ENCODE measurements at places on chromosomes 7 and 10.

- DNase-seq, result no peak
Measured at GRCh38 chr7:38870147-38870546, 38.8 kb downstream of the VPS41 start.

GRCh38 chr10:63429281-63429680 lies 36.5 kb downstream of the JMJD1C start:
- no peak for DNase-seq

- no peak for DNase-seq
Measured at GRCh38 chr10:83765731-83766130, 373.6 kb upstream of the GHITM start.

GRCh38 chr7:105017657-105018365 lies 3.8 kb downstream of the KMT2E start:
- no peak for DNase-seq

- no peak for DNase-seq
Measured at GRCh38 chr7:31121601-31122000, 69.5 kb downstream of the ADCYAP1R1 start.

- no peak for DNase-seq
Measured at GRCh38 chr10:97858001-97858439, 8.4 kb downstream of the GOLGA7B start.

DNA sequence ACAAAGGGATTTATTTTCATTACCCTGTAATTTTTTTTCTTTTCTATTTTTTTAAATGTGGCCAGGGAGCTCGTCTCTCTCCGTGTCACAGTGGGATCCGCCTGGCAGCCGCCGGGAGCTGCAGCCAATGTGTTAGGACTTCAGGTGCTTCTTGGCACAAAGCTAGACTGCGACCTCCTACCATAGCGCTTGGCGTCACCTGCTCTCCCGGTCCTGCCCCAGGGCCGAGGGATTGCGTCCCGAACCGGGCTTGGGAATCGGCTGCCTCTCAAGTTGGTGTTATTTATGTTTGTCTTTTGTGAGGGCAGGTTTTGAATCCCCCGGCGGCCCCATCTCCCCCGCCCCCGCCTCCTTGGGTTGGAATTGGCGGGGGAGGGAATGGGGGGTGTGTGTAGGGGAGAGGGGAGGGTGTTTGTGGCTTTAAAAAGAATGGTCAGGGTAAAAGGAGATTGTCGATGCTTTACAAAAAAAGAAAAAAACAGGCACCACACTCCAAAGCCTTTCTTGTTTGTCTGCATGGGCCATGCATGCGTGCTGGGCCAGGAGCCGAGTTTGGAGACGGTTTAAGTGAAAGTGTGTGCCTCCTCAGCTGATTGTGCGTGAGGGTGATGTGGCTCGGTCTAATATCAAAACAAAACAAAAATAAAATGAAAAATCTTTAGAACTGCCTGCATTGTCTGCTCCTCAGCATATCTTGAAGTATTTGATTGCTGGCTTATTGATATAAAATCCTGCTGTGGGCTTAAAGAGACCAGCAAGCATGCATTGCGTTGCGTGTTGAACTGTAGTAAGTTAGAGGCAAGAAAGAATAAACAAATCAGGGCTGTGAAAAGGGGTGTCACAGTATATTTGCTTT lies 1.2 kb downstream of the PPP1R9A start:
- DNase-seq, result no peak

DNA sequence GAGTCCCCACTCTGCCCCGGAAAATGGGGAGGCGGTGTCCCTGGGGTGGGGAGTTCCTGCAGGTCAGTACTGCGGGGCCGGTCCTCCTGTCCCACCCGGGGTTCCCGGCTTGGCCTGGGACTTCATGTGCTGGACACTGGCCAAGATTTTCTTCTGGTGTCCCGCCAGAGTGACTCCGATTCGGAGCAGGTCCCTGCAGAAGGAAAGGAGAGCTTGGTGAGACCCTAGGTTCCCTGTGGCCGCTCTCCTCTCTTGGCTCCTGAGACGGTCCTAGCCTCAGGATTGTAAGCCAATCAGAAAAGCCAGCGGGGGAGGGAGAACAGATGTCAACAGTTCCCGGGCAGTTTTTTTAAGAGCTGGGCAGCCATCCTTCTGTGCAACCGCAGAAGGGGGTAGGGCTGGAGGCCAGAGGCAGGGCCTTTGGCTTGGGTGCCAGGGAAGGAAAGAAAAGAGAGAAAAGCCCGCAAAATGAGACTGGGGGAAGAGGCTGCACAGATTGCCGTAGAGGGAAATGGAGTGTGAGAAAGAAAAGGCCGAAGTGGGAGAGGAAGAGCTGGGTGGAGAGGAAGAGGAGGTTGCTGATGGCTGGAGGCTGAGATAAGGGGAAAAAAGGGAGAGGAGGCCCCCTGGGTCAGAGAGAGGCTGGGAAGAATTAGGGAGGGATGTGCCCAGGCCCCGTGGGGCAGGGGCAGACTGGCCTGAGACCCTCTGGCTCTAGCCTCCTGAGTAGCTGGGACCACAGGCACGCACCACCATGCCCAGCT lies 23.7 kb downstream of the EPHB4 start:
- DNase-seq, result no peak

- no peak for DNase-seq
Measured at GRCh38 chr7:28685242-28685643, 272.9 kb downstream of the TRIL start.

DNA sequence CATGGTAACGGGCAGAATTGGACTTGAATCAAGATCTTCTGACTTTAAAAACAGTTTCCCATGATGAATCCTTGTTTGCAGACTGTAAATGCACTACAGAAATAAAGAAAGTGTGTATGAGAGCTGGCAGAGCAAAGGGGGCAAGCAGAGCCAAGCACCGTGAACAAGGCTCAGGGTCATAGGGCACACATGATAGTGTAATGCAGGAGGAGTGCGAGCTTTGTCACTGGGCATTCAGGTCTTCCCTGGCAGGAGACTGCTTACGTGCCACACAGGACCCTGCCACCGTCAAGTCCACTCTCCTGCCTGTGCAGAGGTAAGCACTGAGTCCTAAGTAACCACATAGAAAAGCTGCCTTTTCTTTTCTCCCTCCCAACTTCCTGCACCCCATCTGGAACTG lies 93.1 kb upstream of the NPVF start:
- DNase-seq, result no peak

GRCh38 chr10:3217301-3217700 lies 44.7 kb upstream of the PITRM1 start:
- DNase-seq, result no peak

DNA sequence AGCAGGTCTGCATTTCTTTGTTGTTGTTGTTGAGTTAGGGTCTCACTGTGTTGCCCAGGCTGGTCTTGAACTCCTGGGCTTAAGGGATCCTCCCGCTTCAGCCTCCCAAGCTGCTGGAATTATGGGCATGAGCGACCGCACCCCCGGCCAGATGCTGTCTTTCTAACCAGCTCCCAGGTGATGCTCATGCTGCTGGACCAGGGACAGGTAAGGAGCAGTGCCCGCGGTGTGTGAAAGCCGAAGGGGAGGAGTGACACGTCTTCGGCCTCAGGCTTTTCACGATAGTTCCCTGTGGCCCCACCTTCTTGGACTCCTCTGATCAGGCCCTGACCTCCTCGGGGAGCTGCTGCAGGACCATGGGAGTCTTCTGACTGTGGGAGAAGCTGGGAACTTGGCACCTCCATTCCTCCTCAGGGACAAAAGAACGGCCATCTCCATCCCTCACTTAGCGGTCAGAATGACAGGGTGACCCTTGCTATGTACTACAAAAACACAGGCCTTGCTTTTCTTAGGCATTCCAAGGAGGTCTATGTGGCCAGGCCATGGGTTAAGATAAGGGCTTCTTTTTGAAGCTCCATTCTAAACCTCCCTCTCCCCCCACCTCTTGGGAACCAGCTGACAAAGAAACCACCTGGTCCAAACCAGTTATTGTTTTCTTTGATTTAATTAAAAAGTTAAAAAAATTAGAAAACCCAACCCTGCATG lies 5.5 kb downstream of the SFRP5 start:
- no peak for DNase-seq

GRCh38 chr7:19973581-19973980 lies 200.2 kb upstream of the TMEM196 start:
- DNase-seq, result no peak

DNA sequence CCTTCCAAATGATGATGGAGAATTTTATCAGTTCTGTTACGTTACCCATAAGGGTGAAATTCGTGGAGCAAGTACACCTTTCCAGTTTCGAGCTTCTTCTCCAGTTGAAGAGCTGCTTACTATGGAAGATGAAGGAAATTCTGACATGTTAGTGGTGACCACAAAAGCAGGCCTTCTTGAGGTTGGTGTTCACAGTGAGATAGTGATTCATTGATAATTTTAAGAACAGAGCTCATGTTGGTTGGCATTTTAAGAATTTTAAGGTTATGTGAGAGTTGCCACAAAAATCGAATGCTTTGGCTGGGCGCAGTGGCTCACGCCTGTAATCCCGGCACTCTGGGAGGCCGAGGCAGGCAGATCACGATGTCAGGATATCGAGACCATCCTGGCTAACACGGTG lies 25.9 kb downstream of the TAX1BP1 start:
- DNase-seq, result no peak

DNA sequence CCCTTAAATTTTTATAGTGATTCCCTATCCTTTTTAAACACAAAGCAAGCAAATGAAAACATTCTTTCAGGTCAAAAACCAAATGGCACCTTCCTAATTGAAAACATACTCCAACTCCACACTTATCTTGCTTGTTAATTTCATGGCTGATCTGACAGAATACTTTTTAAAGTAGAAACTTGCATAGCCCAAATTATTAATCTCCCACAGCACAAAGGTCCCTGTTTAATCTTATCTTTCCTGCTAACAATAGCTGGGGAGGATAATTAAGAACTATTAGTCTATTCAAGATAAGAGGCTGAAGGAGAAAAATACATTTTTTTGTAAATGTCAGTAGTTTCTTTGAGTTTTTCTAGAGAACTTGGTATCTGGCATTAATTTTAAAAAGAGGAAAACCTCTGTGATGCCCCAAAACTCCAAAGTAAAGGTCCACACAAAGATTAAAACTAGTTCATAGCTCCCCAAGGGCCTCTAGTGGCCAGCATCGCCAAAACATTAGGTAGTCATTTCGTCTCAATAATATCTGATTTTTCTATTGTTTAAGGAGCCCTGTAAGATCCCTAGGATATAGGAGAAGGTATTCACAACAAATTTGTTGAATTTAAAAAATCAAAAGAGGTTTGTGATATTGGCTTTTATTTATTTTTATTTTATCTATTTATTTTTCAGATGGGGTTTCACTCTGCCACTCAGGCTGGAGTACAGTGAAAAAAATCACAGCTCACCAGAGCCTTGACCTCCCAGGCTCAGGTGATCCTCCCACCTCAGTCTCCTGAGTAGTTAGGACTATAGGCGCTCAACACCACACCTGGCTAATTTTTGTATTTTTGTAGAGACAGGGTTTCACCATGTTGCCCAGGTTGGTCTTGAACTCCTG lies 14.7 kb downstream of the CDNF start:
- DNase-seq, result peak; percentile 17

DNA sequence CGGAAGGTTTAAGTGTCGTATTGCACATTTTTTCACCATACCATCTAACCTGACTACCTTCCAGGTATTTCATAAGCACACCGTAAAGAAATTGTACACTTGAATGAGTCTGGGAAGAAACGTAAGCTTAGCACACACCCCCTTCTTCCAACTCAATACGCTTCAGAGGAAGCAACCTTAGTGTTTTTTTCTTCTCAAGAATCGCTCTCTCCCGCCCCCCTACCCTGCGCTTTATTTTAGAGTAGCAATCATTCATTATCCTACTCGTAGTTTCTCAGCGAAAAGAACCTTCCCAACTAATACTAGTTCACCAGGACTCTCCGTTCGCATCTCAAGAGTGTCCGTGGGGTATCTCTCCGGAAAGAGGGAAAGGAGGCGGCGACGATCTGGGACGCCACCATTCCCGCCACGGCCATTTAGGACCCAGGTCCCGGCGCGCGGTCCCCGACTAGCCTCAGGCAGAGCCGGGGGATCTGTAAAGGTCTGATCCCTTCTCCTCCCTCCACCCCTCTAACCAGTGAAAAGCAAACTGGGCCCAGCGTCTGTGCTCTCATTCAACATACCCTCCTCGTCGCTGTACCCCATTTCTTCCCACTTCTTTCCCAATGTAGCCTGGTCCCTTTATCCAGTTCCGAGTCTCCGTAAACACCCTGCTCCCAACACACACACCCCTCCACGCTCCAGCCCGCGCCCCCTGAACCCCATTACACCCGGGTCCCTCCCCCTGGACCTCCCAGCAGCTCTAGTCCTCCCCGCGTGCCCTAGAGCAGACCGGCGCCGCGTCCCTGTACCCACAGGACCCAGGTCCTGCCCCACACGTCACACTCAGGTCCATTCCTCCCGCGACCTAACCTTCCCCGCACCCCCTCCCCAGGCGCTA lies 16.0 kb downstream of the MYOZ1 start:
- DNase-seq, result no peak

- DNase-seq, result no peak
Measured at GRCh38 chr7:155382802-155383171, 75.1 kb upstream of the EN2 start.

DNA sequence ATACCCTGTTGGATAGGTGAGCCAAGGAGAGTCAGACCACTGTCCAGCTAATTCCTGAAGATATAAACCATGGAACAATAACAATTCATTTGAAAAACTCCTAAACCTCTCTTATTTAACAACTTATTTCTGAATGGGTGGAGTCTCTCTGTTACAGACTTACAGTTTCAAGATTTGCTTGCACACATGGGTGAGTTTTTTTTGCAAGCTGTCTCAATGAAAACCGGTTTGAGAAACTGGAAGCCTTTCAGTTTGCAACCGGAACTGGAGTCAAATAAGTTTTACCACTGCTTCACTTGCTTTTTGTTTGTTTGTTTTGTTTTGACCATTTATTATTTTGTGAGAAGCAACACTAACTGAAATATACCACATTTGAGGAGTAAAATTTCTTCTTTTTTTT lies 243.8 kb downstream of the MTERF1 start:
- DNase-seq, result no peak

DNA sequence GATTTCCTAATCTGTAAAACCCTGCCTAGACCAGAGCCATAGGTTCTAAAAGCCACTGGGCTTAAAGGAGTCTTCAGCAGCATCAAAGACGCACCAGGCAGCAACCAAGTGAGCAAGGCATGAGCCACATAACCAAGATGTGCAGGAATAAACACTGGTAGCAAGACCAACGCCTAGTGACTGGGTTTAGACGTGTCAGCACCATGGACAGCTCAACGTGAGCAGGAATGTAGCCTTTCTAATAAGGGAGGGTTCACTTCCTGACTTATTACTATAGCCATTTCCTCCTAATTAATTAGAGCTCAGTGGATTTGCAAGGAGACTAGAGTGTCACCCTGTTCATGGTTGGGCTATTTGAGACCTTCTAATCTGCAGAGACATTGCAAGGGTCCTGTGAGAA lies 223.7 kb downstream of the LHFPL3 start:
- DNase-seq, result no peak

DNA sequence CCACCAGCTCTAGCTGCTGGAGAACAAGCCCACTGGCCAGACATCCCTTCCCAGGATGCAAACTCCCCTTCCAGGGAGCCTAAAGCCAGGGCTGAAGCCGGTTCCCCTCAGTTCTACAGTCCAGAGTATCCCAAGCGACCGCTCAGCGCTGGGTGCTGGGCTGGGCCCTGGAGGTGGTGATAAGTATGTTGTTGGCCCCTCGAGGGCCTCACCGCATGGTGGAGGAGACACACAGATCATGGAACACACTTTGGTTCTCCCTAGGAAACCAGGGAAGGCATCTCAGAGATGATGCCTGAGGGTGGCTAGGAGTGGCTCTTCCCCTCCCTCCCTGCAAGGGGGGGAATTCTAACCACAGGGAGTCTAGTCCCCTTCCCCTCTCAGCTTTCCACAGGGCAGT lies 4.4 kb downstream of the PODXL start:
- DNase-seq, result no peak
